Skeletal muscle cell (primary cell): ENCODE measurements at places on chromosomes 16 and 17.

DNA sequence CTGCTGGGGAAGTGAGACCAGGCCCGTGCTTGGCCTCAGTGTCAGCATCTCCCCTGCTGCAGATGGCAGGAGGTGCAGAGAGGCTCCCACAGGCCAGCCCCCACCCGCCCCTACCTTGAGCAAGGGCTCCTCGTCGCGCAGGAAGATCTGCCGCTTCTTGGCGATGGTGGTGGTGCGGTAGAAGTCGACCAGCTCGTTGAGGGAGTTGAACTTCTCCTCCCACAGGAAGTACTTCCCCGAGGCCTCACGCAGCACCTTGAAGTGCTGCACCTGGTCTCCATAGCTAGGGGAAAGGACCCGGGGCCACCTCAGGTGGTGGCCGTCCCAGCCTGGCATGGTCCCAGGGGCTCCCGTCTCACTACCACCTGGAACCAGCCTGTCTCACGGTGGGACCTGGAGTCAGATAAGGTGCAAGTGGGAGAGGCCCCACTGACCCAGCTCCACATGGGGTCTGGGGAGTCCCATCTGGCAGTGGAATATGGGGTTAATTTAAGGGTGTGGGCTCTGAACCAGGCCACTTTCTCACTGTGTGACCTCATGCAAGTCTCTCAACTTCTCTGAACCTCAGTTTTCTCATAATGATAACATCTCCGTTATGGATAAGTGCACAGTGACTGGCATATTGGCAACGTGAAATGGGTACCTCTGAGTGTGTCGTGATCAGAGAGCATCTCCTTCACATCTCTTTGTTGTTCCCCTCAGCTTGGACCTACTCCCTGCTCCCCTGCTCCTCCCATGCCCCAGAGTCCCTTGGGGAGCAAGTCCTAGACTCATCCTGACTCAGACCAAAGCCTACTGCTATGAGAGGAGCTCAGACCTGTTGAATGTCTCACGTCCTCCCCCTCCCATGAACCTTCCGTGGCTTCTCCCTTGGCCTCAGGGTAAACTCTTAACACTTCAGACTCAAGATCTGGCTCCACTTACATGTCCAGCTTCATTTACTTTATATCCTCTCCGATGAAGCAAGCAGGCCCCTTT, 19.8 kb upstream of the FAM83G start:
- DNase-seq = no peak

GRCh38 chr17:10112962-10113361, 85.4 kb downstream of the GAS7 start:
- DNase-seq = no peak

DNA sequence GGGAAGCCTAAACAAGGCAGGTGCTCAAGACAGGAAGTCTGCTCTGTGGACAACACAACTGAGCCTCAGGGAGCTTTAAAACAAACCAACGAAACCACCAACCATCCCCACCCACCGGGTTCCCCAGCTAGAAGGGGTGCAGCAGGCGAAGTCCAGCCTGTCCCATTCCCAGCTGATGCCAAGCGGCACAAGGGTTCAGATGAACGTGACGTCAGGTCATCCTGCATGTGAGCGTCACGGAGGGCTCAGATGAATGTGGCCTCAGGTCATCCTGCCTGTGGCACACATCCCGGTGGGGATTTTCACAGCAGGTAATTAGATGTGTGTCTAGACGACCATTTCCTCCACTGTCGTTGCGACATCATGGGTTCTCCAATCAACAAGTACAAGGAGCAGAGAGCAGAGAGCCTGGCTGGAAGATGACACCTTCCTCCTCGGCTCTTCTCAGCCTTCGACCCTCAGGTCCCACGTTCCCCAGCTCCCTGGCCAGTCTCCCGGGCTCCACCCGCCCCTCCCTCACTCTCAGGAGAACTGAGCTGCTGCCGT, 246.5 kb downstream of the FOXL1 start:
- peak; percentile 54 for DNase-seq

DNA sequence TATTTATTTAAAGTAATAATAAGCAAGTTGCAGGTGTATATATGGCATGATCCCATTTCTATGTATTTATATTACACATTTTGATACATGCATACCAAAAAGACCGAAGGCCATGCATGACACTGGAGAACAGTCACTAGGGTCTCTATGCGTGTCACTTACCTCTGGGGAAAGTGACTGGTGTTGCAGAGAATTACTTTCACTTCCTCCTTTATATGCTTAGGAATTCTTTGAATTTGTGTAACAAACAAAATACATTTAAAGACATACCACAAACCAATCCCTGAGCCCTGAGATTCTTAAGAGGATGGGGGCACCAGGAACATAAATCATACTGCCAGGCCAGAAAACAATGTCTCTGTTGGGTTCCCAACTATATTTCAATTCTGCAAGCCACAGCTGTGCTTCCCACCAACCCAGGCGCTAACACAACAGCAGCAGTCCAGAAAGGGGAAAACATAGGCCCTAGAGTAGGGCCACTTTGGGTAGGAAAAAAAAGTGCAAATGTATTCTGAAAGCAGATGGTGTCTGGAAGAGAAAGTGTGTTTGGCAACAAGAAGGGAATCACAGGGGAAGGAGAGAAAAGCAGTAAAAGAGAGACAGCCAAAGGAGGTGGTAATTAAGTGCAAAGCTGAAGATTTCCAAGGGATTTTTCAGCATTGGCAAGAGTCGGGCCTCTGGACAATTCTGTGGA, 24.5 kb upstream of the HYDIN start:
- no peak for DNase-seq

GRCh38 chr17:78644931-78645351, 67.7 kb upstream of the DNAH17 start:
- no peak for DNase-seq

GRCh38 chr17:60436676-60437075, 14.4 kb downstream of the CHCT1 start:
- DNase-seq = no peak

DNA sequence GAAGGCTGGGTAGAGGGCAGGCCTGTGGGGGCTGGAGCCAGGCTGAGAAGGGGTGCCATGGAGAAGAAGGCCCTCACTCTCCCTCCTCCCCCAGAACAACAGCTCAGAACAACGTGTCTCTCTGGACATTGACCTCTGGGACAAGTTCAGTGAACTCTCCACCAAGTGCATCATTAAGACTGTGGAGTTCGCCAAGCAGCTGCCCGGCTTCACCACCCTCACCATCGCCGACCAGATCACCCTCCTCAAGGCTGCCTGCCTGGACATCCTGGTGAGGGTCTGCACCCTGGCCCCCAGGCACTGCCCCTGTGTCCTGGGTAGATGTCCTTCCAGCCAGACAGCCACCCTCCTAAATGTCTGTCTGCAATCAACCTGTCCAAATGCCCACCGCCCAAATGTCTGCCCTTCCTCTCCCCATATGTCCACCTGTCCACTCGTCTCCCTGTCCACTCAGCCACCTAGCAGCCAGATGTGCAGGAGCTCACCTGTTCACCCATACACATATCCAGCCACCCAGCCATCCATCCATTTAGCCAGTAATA, 12.2 kb downstream of the GJD3 start:
- DNase-seq = no peak

DNA sequence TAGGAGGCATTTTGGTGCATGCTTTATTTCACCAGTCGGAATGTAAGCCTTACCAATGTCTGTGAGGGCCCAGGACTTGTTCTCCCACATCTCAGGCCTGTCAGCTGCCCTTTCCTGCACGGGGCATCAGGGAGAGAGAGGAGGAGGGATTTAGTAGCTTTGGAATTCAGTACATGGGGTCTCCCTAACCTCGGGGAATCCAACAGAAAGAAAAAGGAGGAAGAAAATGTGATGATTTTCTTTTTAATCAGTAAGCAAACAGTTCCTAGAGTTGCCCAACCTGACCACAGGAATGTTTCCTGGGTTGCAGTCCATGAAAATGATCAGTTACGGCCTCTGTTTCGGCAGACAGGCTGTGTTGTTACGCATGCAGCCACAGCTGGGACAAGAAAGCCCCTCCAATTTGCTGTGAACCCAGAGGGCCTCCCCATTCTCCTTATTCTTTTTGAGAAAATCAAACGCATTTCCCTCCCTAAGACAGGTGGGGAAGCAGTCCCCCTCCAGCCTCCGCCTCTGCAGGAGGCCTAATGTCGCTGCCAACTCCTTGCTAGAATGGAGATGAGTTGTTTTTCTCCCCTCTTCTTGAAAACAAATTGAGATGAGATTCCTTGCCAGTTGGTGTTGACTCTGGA, 53.1 kb upstream of the TANGO6 start:
- peak; percentile 40 for DNase-seq

DNA sequence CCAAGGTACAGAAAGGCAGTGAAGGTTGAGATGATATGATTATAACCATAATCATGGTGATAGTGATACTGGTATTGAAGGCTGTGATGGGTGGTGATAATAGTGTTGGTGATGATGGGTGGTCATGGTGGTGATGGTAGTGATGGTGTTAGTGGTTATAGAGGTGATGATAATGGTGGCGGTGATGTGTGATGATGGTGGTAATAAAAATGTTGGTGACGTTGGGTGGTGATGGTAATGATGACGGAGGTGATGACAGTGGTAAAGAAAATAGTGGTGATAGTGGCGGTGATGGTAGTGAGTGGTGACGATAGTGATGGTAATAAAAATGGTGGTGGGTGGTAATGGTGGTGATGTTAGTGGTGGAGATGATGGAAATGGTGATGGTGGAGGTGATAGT, 65.1 kb upstream of the KDM8 start:
- DNase-seq = no peak

- peak; percentile 35 for DNase-seq
Measured at GRCh38 chr17:17810084-17810894, 26.5 kb downstream of the SREBF1 start.

- DNase-seq = no peak
Measured at GRCh38 chr16:12300945-12301500, 324.5 kb downstream of the SNX29 start.

DNA sequence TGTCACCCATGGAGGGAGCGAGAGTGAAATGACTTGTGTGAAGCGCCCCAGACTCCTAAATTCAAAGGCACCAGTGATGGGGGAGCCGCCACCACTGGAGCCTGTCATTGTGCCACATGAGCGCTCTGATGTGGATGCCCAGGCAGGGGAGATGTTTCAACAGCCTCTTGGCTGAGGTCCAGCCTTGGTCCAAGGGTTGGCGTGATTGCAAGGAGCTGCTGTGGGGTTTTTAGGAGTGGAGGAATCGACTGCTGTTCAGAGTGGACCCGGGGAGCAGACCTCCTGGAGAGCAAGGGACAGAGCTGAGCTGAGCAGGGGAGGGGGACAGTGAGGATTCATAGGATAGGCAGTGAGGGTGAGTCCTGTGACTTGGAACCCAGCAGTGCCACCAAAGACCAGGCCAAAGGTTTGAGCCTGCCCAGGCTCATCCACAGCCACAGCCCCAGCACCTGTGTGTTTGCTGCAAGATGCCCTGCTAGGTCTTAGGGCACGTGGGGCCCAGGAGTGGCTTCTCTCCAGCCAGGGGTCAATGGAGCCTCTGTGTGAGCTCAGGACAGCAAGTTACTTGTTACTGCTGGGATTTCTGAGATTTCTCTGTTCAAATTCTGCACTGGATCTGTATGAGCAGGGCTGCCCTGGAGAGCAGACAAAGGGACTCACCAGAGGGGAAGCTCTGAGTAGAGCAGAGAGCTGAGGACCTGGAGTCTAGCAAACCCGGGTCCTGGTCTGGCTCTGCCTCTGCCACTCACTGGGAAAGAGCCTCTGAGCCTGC, 20.3 kb downstream of the RHBDL3 start:
- DNase-seq = no peak

DNA sequence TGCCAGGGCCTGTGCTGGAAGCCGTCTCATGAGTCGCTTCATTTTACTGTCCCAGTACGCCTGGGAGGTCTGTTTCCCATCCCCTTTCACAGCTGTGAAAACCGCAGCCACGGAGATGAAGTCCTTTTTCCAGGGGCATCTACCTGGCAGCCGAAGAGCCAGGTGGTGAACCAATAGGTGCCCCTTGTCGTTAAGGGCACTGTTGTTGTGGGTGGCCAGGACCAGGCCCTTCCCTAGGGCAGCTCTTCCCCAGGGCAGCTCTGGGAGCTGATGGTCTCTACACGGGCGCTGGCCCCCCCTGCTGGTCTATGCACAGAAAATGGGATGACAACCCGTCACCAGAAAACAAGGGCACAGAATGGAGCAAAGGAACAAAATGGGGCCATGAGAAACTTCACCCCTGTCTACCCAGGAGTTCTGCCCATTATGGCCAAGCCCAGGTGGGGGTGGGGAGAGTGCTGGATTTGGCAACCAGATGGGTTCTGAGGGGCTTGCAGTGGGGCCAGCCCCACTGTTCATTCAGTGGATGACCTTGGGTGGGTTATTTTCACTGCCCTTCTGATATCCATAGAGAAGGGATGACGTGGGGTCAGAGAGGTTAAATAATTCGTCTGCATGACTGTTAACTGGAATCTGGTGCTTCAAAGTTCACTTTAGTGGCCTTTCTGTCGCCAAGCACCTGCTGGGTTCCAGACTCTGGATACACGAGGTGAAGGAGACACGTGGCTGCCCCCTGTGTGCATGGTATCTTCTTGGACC, 11.5 kb downstream of the RMI2 start:
- DNase-seq = no peak

DNA sequence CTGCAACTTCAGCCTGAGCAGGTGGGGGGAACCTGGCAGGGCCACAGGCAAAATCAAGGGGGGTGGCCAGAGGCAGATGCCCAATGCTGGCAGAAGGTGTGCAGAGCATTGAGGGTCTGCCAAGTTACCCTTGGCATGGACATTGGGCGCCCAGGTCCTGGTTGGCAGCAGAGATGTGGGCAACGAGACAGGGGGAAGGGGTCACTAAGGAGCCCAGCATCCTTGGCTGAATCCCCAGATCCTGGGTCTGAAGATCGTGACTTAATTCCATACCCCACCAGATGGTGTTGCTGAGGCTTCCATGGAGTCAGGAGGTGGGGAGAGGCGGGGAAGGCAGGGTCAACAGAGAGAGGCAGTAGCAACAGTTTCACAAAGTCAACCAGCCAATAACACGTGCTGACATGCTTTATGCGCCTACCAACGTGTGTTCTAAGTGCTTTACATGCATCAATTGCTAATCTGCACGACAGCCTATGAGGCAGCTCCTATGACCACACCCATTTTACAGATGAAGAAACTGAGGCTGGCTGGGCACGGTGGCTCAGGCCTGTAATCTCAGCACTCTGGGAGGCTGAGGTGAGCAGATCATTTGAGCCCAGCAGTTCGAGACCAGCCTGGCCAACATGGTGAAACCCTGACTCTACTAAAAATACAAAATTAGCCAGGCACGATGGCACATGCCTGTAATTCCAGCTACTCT, 83.3 kb downstream of the GSG1L start:
- no peak for DNase-seq

GRCh38 chr16:59840169-59840568, 1106.1 kb upstream of the GOT2 start:
- no peak for DNase-seq
